ENCODE measurements at places on chromosomes 11 and 22.

DNA sequence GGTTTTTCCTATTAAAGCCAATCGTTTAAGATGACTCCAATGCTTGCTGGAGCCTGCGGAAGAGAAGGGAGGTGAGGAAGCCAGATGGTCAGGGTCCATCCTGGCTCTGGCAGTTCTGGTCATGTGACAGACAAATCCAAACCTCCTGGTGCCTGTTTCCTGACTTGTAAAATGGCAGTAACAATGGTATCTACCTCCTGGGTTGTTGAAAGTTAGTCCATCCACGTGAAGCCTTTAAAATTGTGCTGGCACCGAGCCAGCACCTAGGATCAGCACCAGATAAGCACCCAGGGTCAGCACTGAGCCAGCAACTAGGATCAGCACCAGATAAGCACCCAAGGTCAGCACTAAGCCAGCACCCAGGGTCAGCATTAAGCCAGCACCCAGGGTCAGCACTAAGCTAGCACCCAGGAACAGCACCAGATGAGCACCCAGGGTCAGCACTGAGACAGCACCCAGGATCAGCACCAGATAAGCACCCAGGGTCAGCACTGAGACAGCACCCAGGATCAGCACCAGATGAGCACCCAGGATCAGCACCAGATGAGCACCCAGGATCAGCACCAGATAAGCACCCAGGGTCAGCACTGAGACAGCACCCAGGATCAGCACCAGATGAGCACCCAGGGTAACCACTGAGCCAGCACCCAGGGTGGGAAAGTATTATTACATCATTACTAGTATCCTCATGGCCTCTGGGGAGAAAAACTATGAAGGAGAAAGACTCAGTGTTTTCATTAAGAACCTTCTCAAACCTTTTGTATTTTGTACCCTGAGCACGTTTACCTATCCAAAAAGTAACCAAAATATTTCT is 17.2 kb downstream of the KIAA0930 start:
- DNase-seq, result no peak

- DNase-seq, result no peak
Observed at GRCh38 chr11:131658952-131659351, 288.5 kb downstream of the NTM start.

DNA sequence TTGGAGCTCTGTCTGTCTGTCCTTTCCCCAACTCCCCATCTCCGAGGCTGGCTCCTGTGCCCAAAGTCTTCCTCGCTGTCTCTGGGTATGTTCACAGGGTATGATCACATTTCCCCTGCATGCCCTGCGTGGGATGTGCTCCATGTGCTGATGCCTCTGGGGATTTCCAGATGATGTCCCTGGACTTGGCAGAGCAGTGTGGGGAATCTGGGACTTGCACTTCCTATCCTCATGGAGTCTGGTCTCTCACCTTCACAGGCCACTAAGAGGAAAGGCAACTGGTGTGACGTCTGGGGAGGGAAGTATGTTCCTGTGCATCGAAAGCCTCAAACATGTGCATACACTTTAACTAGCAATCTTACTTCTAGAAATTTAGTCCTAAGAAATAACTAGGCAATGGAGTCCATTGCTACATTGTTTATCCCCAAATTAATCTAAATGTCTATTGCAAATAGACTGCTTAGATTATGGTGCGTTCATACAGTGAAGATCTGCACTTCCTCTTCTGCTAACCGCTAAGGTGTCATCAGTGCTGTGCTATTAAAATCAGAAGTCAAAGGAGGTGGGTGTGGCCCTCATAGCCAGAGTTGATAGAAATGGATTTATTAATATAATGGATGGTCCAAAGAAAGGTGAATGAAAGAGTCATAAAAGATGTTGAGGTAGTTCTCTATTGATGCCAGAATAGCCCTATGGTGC is 20.8 kb downstream of the TIMP3 start:
- DNase-seq, result no peak

DNA sequence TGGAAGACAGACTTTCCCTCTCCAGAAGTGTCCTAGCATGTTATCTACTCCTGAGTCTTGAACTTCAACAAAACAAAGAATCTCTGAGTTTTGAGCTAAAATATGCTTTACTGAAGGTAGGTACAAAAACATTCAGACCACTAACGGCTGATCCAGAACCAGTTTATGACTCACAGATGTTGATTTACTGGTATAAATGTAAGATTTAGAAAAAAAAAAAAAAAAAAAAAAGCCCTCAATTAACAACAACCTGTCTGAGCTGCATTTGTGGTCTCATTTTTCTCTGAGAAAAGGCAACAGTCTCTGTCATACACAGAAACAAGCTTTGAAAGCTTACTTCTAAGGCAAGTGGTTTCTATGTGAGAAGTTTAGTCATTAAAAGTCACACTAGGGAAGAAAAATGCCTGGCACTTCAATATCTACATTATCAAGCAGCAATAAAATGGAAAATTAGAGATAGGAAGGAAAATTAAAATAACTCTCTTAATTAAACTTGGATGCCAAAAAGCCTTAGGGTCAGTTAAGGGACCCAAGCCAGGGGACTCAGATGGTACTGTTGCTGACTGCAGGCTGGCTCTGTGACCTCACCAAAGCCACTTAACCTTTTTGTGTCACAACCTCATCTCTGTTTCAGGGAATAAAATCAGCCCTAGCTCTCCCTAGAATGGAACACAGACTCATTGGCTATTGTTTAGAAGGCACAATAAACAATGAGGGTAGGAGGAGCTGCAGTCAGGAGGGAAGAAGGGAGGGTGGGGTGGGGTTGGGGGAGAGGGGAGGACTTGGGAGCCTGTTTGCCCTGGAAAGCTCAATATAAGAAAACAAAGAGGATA is 61.7 kb downstream of the ETS1 start:
- no peak for DNase-seq

- DNase-seq, result no peak
Observed at GRCh38 chr22:41526830-41527799, 17.2 kb downstream of the POLR3H start.

DNA sequence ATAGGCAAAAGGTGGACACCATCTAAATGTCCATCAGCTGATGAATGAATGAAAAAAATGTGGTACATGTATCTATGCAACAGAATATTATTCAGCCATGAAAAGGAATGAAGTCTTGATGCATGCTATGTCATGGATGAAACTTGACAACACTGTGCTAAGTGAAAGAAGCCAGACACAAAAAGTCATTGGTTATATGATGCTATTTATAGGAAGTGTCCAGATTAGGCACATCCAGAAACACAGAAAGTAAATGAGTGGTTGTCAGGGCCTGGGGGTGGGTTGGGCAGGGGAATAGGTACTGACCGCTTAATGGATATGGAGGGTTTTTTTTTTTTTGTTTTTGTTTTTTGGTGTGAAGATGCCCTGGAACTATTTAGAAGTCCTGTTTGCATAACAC is 21.7 kb upstream of the MN1 start:
- DNase-seq, result no peak

GRCh38 chr11:22582151-22582410 is 43.5 kb downstream of the FANCF start:
- DNase-seq, result no peak

DNA sequence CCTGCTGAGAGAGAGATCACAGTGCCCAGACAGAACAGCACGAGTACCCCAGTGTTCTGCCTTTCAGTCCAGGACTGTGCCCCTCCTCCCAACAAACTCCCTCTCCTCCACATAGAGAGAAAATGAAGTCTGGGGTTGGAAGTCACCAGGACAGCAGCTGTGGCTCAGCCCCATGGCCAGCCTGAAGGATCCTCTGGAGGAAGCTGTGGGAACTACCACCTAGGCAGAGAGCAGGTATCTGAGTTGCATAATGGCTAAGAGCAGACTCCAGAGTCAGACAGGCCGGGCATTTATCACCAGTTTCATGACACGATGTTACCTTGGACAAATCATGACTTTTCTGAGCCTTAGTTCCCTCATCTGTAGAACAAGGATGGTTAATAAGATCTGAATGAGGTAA is 61.2 kb upstream of the RRAS2 start:
- no peak for DNase-seq

GRCh38 chr11:34149786-34150185 is 44.4 kb downstream of the NAT10 start:
- no peak for DNase-seq

GRCh38 chr22:47091921-47092700 is 329.7 kb downstream of the TBC1D22A start:
- DNase-seq, result no peak

- no peak for DNase-seq
Observed at GRCh38 chr11:15493921-15494620, 379.3 kb downstream of the INSC start.

DNA sequence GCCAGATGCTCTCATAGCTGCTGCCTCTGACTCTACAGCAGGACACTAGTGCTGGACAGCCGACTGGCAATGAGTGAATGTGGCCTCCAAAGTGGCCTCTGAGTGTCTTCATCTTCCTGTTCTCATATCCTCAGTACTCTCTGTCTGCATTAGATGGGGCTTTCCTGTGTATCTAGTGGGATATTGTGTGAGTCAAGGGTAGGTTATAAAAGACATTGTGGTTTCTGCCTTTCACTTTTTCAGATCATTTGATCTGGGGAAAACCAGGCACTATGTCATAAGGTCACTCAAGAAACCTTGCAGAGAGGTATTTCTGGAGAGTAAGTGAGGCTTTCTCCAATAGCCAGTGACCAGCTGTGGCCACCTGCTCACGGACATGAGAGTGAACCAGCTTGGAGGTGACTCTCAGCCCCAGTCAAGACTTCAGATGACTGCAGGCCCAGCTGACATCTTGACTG is 333.6 kb upstream of the NCAM1 start:
- no peak for DNase-seq

- DNase-seq, result no peak
Observed at GRCh38 chr11:63492441-63492840, 1.5 kb upstream of the PLAAT5 start.

DNA sequence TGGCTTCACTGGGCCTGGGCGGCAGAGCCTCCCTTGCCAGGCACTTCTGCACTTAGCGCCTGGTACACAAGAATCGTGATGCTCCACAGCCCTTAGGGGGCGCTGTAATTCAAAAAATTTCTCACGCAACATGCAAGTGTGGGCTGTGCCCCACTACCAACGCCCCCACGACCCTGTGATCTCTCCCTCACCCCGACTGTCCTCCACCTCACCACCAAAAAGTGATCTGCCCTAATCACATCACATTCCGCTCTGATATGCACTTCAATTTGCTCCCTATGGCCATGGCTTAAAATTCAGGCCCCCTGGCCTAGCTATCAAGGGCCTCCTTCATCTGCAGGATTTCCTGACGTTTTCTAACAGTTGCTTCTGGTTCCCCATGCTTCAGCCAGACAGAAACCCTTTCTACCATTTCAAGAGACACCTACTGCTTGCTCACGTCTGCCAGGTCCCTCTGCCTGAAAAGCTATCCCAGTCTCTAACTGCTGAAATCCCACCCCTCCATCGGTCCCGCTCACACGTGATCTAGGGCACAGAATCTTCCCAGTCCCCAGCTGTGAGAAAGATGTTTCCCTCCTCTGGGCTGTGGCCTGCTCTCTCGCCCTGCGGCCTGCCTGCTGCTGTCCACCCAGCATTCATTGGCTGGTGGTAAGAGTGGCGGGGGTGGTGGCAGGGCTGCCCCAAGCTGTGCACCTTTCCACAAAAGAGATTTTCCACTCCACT is 27.9 kb upstream of the LRRC32 start:
- peak; percentile 43 for DNase-seq

- DNase-seq, result no peak
Observed at GRCh38 chr11:66142370-66143263, 72.5 kb downstream of the PACS1 start.

GRCh38 chr22:31490496-31490925 is 869 bp upstream of the EIF4ENIF1 start:
- DNase-seq, result peak; percentile 25

DNA sequence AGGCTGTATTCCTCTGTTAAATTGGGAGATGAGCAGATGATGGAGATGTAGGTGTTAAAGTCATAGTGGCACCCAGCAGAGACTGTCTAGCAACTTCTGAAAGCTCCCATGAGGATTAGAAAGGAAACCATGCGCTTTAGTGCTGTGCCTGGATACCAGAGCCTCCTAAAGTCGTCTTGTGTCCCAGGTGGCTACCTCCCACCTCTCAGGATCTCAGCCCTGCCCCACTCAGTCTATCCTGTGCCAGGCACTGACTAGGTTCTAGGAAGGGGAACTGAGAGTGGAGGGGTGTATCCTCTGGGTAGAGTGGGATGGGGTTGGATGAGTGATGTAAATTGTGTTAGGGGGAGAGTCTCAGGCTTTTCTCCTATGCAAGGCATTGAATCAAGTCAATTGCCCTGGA is 60.2 kb downstream of the KIAA1671 start:
- no peak for DNase-seq

DNA sequence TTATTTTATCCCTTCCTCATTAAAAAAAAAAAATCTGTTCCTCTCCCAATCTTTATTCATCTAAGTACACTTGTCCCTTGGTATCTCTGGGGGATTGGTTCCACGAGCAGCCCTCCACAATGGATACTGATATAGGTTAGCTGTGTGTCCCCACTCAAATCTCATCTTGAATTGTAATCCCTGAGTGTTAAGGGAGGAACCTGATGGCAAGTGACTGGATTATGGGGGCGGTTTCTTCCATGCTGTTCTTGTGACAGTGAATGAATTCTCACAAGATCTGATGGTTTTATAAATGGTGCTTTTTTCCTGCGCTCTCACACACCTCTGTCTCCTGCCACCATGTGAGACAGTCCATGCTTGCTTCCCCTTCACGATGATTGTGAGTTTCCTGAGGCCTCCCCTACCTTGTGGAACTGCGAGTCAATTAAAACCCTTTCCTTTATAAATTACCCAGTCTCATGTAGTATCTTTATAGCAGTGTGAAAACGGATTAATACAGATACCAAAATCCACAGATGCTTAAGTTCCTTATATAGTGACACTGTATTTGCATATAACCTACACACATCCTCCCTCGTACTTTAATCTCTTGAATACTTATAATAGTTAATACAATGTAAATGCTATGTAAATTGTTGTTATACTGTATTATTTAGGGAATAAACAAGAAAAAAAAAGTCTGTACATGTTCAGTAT is 62.0 kb downstream of the PACS1 start:
- no peak for DNase-seq

DNA sequence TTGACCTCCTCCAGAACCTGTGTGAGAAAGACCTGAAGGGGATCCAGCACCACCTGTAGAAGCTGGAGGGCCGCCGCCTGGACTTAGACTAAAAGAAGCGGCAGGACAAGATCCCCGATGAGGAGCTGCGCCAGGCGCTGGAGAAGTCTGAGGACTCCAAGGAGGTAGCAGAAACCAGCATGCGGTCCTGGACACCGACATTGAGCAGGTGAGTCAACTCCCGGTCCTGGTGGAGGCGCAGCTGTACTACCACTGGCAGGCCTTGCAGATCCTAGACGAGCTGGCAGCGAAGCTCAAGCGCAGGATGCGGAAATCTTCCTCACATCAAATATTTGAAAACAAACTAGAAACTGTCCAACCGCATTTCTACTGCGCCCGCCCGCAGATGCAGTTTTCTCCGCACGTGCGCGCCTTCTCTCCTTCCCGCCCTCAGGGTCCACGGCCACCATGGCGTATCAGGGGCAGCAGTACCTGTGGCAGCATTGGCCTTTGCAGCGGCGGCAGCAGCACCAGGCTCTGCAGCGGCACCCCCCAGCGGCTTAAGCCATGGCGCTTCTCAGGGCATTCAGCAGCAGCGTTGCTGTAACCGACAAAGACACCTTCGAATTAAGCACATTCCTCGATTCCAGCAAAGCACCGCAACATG is 10.2 kb downstream of the CLDN25 start:
- no peak for DNase-seq
